Substantia nigra (tissue), 51 donors: ENCODE measurements at places on chromosomes 11 and 22.

DNA sequence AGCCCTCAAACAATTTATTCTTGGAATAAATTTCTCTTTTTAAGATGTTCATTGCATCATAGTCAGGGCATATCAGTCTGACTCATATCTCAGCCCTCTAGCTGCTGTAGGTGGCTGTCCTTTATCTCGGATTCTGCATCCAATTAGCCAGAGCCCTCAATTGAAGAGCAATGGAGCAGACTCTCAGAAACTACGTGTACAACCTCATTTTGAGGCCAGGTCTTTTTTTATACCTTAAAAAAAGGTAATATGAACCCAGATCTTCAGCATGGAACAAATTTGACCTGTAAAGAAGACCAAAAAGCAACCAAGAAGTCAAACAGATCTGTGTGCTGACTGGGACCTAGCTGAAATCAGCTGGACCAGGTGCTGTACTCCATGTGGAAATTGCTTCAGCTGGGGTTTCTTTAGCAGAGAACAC lies 8.7 kb downstream of the OR52A5 start:
- DNase-seq, result no peak

DNA sequence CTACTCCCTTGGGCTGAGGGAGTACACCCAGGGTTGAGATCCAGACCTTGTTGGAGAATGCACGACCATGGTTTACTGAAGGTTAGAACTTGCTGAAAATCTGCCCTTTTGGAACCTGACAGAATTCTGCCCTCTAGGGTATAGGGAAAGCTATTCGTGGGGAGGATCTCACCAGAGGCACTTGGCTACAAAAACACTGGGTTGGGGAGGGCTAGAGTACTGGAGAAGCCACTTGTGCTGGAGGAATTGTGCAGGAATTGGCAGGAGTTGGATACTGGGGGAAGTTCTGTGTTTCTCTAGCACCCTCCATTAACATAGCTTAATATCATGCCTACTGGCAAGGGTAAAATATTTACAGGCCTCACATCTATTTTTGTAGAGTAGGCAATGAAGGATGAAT lies 55.8 kb downstream of the PPME1 start:
- no peak for DNase-seq

DNA sequence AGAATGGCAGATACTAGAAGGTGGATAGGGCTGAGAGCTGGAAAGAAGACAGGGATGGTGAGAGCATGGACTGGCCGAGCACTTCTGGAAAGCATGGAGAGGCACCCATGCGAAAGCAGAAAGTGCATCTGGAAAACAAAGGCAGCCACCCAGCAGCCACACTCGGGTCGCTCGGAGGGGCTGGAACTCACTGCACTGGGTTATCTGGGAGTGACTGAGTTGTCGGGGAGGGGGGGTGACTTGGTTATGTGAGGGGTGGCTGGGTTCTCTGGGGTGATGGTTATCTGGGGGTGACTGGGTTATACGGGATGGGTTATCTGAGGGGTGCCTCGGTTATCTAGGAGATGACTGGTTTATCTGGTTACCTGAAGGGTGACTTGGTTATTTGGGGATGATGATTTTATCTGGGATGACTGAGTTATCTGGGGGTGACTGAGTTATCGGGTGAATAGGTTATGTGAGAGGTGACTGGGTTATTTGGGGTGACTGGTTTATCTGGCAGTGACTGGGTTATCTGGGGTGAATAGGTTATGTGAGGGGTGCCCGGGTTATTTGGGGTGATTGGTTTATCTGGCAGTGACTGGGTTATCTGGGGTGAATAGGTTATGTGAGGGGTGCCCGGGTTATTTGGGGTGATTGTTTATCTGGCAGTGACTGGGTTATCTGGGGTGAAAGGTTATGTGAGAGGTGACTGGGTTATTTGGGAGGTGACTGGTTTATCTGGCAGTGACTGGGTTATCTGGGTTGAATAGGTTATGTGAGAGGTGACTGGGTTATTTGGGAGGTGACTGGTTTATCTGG lies 2.6 kb upstream of the PANX2 start:
- DNase-seq, result no peak

DNA sequence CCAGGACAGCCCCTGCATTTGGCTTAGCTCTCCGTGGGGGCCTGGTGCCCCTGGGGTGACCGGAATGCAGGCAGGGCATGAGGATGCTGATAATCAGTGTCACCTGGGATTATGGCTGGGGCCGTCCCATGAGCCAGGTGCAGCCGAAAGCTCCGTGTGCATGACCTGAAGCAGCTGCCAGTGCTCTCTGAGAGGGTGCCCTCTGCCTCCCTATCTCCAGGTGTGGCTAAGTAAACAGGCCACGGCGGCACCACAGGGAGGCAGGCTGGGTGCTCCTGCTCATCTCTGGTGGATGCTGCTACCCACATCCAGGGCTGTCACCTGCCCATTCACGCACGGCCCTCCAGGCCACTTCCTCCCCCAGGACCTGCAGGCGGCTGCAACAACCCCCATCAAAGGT lies 29.8 kb downstream of the DUSP8 start:
- no peak for DNase-seq

GRCh38 chr11:128628325-128628673 lies 40.9 kb upstream of the ETS1 start:
- no peak for DNase-seq

DNA sequence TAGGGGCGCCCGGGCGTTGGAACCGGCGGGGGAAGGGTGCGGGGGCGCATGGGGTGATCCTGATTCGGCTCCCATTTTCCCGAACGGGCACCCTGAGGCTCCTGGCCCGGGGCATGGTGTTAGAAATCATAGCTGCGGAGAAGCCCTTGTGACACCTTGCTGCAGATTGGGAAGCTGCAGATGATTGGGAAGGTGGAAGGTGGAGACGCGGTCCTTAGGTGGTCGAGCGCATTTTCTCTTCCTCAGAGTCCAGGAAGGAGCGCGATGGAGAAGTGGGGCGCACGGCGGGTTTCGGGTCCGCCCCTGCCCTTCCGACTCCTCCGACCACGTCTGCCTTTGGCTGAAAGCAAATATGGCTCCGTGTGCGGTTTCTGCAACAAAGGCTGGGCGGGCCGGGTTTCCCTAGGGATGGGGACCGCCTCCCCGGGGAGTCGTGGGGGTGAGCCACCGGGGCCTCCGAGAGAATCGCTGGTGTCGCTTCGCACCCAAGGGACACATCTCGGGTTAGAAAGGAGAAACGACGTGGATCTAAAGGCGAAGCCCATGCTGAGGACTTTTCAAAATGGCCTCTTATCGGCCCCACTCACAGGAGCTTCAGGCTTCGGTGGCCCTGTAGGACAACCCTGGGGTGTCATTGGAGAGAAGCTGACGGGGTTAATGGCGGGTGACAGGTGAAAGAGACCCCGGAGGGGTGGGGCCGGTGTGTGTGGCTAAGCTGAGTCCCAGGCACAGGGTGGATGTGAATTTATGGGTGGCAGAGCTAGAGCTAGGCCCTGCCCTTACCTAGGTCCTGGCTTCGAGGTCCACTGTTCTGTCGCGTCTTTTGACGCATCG lies 707 bp upstream of the FTH1 start:
- peak; percentile 81 for DNase-seq

DNA sequence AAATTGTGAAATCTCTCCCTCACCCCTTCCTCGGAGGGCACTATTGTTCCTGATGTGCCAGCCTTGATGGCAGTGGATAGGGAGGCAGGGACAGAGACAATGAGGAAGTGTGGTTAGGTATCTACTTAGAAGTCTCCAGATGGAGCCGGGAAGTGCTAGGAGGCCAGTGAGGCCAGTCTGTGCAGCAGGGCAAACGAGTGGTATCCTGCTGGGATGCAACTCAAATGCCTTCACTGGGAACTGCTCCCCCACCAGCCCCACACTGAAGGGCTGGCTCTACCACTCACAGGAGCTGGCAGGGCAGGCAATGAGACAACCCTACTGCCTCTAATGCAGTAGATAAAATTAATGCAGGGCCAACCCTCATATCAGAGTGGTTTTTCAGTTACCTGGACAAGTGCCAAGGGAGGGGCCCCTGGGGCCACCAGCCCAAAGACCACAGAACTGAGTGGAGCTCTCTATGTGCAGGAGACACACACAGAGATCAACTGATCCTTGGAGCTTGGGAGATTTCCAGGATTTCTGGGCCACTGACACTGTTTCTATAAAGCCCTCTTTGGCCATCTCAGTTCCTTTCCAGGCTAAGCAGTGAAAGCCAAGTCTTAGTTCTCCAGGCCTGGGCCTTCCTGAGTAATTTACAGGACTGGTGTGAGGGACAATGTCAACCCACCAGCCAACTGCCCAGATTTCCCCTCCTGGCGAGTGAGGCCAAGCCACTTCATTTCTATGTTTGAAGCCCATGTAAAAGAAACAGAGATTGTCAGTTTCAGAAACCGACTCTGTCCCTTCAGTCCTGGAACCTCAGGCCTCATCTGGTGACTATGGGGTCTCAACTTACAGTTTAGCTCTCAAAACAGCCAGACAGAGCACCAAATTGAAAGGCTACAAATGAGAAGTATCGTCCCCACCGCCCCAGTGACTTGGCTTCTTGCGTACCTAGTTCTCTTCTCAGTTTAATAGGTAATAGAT lies 4.1 kb downstream of the MIF start:
- DNase-seq, result no peak

GRCh38 chr11:116501728-116502127 lies 271.1 kb downstream of the BUD13 start:
- no peak for DNase-seq

DNA sequence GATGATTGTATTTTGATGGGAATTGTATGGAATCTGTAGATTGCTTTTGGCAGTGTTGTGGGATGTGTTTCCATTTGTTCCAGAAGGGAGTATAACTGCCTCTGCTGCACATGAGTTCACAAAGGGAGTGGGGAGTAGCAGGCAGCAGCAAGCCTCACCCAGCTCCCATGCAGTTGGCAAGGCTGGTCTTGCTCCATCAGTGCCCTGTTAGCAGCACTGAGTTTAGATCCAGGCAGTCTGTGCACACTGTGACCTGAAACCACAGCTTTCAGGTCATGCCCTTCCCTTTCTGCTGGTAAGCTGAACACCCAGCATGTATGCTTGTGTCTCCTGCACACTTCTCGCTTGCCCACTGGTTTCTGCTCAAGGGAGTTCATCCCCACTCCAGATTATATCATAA lies 3.7 kb upstream of the NUCB2 start:
- DNase-seq, result no peak

DNA sequence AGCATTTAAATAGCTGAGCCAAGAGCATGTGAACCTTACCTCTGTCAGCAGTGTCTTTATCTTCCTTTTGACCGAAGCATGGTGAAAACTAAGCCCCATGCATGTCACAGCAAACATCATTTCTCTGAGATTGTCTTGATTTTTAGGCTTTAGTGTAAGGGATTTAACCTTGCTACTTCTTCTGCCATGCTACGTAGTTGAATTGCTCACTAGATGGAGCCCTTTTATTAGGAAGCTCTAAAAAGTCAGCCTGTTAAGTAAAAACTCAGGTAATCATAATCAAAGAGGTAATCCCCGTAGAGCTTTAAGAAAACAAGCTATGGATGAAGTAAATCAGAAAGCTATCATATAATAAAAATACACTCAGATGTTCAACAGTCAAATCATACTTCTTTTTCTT lies 149.5 kb downstream of the PGR start:
- DNase-seq, result no peak

DNA sequence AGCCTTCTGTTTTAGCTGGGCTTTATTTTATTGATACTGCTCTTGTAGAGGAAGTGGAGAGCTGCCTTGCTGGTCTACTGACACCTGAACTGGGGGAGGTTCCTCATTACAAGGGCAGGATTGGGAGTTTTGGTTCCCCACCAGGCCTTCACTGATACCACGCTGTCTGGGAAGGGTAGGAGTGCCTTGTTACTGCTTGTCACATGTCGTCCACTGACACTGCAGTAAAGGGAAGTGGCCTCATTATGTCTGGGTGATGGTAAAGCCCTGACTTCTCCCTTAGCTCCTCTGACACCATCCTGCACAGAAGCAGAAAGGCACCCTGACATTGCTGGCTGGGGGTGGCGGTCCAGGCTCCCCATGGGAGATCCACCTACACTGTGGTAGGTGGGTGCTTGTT lies 38.7 kb upstream of the ELF5 start:
- no peak for DNase-seq

- DNase-seq, result no peak
Observed at GRCh38 chr11:118087931-118088330, 1.2 kb upstream of the SMIM35 start.

GRCh38 chr11:84607975-84608836 lies 1018.9 kb downstream of the DLG2 start:
- DNase-seq, result no peak

GRCh38 chr11:72815110-72815618 lies 953 bp downstream of the ATG16L2 start:
- no peak for DNase-seq

DNA sequence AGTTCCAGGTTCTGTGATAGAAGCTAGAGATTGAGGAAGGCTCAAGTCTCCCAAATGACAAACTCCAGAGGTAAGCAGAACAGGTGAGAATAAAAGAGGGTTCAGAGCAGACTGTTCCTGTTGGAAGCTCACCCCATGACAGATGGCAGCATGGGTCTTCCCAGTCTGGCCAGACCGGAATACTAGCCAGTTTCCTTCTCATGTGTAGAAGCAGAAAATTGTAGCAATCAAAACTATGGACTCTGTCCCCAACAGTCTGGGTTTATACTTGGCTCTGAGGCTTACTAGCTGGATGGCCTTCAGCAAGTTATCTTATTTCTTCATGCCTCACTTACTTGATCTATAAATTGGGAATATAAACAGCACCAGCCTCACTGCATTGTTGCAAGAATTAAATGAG lies 494.8 kb downstream of the MN1 start:
- no peak for DNase-seq

DNA sequence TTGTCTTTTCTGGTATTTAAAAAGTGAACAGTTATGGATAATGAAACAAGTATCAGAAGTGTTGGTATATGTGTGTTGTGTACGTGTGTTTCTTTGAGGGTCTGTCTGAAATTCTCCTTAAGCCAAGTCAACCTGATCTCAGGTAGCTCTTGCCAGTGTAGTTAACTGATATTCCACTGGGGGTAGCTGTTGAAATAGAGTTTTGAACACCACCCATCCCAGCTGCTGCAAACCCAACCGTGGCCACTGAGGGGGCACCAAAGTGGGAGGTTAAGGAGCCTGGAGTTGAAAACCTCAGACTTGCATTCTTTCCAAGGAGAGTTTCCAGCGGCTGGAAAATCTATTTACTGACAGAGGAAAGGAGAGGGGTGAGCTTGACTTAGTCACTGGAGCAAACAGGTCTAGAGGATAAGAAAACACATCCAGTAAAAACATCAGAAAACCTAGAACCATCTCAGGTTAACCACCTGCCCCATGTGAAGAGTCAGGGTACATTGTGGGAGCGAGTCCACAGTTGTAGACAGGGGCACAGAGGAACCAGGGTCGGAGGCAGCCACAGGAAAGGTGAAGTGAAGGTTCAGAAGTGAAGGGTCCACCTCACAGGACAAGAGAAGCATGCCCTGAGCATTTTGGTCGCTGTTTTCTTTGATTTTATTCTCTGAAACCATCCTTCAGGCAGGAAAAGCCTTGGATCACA lies 8.8 kb upstream of the CUL5 start:
- no peak for DNase-seq

- DNase-seq, result no peak
Observed at GRCh38 chr22:28143241-28143865, 224.3 kb upstream of the PITPNB start.

- no peak for DNase-seq
Observed at GRCh38 chr22:28021116-28021997, 102.3 kb upstream of the PITPNB start.

GRCh38 chr22:19178065-19178656 lies 375 bp downstream of the SLC25A1 start:
- DNase-seq, result no peak
